ENCODE measurements at places on chromosomes 4 and X.

- peak; percentile 29 for DNase-seq
Measured at GRCh38 chrX:136710325-136710951, 62.5 kb downstream of the CD40LG start.

GRCh38 chr4:40656201-40656863, 26.7 kb upstream of the RBM47 start:
- no peak for DNase-seq

DNA sequence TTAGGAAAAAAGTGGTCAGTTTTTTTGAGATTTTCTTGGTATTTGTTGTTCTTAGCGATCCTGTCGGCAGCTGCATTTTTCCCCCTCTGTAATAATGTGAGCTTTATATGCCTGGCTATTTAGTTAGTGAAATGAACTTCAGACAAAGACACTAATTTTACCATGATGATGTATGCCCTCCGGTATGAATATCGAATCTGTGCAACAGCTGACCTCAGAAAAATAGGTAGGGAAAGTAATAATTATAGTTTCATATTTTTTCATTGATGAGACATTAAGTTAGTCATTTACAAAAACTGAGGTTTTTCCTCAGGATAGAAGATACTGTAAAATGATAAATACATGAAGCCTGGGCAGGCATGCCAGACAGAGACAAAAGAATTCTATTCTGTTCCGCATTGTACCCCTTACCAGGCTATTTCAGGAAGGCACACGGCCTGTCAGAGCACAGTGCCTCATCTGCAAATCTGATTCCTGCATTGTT, 155.8 kb downstream of the SHROOM3 start:
- no peak for DNase-seq

DNA sequence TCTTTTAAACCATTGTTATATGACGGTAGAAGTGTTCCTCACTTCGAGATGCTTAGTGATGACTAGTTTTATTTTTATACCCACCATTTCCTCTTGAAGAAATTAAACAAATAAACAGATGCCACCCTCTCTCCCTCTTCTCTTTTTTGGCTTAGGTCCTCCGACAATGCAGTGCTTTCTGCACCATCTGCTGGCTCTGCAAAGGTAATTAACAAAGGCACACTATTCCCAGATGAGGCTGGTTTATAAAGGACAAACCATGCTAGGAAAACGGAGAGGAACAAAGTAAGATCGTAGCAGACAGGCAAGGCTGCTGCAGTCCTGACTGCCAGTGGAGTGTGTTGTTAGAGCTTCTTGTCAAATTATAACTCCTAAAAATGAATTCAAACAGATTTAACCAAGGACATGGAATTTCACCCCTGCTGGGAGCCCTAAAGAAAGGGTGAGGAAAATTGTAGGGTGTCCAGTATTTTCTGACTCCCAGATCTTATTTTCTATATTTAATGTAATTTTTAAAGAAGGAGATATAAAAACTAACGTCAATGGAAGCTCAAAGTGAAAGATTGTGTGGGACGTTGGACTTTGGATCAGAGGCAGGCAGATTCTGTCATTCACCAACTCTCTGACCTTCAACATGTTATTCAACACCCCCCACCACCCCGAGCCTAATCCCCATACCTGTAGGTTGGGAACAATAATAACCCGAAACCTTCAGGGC, 142.1 kb downstream of the CPEB2 start:
- DNase-seq: no peak

- DNase-seq: peak; percentile 83
Measured at GRCh38 chr4:40196724-40197281, at the start of gene RHOH. Gene RHOH (plus strand): TSS chr4:40197031. CDS start chr4:40243387, 46,356 bp downstream.

- DNase-seq: no peak
Measured at GRCh38 chr4:169847171-169847570, 89.4 kb upstream of the HPF1 start.

DNA sequence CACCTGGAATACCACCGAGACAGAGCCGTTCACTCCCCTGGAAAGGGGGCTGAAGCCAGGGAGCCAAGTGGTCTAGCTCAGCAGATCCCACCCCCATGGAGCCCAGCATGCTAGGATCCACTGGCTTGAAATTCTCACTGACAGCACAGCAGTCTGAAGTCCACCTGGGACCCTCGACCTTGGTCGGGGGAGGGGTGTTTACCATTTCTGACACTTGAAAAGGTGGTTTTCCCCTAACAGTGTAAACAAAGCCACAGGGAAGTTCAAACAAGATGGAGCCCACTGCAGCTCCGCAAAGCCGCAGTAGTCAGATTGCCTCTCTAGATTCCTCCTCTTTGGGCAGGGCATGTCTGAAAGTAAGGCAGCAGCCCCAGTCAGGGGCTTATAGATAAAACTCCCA, 243.2 kb downstream of the RASL11B start:
- DNase-seq: no peak

DNA sequence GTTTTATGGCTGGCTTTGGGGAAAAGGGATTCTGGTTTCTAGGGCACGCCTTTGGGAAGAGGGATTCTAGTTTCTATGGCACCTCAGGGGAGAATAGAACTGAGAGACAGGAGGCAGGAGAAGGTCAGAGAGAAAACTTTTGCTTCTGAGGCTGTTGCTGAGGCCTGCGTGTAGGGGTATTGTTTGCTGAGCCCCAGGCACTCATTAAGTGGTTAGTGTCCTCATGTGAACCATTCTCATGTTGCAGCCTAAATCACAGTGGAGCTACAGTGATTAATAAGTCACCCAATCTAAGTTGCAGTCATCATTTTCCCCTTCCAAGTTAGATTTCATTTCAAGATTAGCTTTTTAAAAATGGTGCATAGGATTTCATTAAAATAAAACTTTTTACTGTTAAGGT, 29.0 kb downstream of the VCX3A start:
- DNase-seq: no peak

DNA sequence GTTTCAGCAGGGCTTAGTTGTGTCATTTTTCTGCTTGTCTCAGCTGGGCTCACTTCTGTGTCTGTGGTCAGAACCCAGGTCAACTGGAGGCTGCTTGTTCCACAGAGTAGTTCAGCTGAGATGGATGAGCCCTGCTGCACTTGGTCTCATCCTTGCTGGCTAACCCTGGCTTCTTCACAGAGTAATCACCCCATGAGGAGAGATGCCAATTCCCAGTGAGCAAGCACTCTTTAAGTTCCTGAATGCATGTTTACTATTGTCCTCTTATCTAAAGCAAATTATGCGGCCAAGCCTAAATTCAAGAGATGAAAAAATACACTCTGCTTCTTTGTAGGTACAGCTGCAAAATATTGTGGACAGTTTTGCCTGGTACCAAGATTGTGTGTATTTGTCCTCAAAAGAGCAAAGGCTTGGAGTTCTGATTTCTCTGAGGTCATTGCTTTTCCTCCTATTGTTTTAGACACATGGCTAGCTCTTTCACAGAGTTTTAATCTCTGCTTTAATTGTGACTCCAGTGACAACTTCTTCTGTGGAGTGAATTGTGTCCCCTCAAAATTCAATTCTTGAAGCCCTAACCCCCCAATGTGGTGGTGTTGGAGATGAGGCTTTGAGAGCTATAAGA, 236.6 kb upstream of the ANKRD50 start:
- DNase-seq: no peak

Data from T-helper 1 cell (primary cell).